ENCODE measurements at places on chromosomes 11 and 22.

DNA sequence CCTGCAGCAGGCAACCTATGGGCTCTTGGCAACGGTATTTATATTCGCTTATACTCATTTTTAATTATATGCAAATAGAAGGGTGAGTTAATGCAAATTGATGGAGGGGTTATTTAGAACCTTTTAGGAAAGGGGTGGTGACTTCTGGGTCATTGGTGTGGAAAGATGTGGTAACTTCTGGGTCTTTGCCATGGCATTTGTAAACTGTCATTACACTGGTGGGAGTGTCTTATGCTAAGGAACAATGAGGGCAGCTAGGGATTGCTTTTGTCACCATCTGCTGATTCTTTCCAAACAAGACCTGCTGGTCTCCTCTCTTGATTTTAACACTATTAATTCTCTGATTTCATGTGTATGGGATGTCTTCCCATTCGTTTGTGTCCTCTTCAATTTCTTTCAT lies 11.7 kb upstream of the KAT5 start:
- no peak for DNase-seq

DNA sequence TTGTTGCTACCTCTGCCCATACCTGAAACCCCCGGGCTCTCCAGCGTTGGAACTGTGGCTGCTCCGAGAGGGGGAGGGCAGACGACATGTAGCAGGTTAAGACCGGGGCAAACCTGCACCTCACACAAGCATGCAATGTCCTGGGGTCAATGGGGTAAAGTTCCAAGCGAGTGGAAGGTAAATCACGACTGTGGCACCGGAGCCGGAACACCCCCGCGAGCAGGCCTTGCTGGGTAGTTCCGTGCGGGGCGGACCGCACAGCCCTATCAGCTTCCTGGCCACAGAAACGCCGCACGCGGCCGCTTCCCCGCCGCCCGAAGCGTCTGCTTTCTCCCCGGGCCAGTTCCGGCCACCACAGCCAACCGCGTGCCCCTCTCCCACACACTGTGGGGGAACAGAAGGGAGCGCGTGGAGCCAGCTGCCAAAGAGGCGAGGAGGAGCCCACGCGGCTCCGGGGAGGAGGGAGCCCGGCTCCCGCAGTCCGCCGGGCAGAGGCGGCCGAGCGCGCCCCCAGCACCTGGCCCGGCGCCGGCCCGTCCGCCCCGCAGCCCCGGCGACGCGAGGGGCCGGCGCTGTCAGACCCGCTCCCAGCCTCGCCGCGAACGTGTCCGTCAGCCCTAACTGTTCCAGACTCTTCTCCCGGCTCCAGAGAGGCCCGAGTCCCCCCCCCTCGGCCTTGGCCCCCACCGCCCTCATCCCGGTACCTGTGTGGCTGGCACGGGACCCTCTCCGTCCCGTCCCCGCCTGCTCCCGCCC lies 1.6 kb downstream of the SPTBN2 start:
- DNase-seq = peak; percentile 42

DNA sequence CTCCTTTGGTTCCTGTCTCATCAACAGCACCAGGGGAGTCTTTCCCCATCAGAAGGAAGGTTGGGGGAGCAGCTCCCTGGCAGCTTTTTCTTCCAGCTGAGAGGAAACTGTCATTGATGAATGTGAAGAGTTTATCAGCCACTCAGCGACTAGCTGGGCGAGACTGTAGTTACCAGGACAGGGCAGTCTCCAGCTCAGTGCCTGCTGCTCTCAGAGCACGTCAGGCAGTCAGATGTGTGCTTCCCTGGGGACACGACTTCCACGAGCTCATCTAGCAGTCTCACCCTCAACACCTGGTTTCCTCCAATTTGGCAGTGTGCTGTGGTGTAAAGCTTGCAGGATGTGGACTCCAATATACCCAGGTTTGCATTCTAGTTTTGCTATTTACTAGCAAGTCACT lies 12.5 kb upstream of the C1QTNF4 start:
- DNase-seq = no peak

GRCh38 chr11:73265853-73266645 lies 6.1 kb upstream of the P2RY6 start:
- DNase-seq = no peak

GRCh38 chr11:17725174-17725573 lies 5.8 kb downstream of the MYOD1 start:
- DNase-seq = no peak

GRCh38 chr11:41989823-41990380 lies 530.5 kb upstream of the LRRC4C start:
- no peak for DNase-seq

DNA sequence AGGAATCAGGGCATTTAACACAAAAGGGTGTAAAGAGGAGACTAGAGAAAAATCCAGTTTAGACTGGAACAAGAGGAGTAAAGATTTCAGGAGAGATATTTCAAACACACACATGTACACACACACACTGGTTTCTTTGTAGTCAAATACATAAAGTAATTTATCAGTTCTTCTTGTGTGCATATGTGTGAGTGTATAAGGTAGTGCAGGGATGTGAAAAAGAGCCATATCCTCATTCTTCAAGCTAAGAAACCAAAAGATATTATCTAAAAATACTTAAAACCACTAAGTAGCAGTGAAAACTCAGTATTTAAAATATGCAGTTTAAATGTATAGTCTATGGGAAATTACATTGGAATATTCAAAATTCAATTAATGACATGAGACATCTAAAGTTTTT lies 52.5 kb upstream of the CARD18 start:
- DNase-seq = no peak

DNA sequence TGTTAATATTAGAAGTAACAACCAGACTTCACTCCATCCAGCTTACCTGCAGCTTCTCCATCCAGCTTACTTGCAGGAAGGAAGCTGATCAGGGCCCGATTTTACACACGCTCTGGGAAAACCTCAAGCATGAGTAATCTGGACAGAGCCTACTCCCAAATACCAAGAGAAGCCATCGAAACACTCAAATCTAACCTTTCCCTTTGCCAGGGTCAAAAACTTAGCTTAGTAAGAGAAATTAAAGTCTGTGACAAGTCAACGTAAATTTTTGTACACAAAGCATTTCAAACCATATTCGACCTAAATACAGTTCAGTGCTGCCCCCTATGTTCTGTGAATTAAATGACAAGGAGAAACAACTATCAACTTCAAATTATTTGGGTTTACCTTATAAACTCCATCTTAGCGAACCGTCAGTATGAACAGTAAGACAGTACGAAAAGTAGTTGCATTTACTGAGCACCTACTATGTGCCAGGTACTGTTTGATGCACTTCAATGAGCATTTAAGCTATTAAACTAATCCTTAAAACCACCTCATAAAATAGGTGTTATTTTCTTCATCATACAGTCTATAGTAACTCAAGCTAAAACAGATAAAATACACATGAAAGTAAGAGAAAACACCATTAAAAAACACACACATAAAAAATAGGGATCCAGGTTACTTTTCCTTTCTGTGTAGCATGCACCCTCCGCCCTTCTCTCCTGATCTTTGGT lies 36.9 kb downstream of the ARFGAP3 start:
- DNase-seq = no peak

DNA sequence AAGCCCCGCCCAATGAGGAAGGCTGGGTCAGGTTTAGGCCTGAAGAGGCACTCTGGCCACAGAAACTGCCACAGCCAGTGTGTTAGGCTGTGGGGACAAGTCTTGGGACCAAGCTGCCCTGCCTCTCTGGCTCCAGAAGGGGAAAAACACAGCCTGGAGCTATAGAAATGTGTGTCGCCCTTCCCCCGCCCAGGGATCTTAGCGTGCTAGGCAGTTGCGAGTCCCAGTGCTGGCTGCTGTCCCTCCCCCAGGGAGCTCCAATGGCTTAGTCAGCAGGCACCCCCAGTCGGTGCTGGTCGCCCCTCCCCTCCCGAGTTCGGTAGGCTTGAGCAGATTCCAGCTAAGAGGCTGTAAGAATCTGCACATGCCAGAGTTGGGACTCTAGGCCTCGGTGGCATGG lies 99.5 kb upstream of the API5 start:
- DNase-seq = no peak

DNA sequence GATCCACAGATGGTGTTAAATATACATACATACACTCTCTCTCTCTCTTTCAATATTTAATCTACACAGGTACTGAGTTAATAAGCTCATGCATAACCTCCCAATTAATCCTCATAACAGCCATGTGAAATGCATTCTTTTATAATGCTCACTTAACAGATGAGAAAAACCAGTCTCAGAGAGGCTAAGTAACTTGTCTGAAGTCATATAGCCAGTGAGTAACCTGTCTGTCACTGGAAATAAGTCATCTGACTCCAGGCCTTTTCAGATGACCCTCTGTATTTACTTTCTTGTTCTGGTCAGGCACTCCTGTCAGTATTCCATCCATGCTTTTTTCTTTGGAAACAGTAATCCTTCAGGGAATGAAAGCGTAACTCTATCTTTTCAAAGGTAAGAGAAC lies 594.0 kb upstream of the TENM4 start:
- DNase-seq = no peak

GRCh38 chr22:48438800-48439559 lies 1388.7 kb downstream of the BRD1 start:
- DNase-seq = no peak

GRCh38 chr11:73233692-73234470 lies 15.8 kb downstream of the P2RY2 start:
- no peak for DNase-seq

DNA sequence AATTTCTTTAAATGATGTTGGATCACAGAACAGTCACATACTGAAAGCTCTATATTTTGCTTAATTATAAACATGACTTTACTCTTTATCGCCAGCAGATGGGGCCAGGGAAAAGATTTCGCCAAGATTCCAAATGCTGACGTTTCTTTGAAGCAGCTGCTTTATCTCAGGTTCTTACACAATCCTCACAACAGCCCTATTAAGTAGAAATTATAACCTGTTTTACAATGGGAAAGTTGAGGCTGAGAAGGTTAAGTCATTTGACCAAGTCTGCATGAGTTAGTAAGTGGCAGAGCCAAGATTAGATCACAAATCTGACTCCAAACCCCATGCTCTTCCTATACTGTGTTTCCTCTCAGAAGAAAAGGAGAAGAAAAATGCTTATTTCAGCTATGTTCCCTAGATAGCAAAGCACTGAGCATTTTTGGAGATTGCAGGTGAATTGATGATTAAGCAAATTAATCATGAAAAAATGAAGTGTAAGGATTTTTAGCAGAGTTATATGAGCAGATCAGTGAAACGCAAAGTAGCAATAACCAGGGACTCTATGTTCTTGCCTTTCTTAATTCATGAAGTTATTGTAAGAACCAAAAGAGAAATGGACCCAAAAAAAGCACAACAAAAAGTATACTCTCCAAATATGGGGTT lies 79.0 kb downstream of the AASDHPPT start:
- peak; percentile 3 for DNase-seq

- no peak for DNase-seq
Observed at GRCh38 chr22:23149743-23150238, 4.5 kb downstream of the RAB36 start.
